ENCODE measurements at places on chromosomes 6 and 20.

- no peaks in the 10 kb centered on the region for H3K27me3 ChIP-seq
- no peaks in the 10 kb centered on the region for H3K36me3 ChIP-seq
- DNase-seq: no peak
Measured at GRCh38 chr20:61723529-61724257, 342.0 kb downstream of the TAF4 start.

- H3K27me3 ChIP-seq: no peaks in the 10 kb centered on the region
- no peak overlapping the region for H3K27ac ChIP-seq
- no peak overlapping the region for H3K4me3 ChIP-seq
- H3K36me3 ChIP-seq: no peaks in the 10 kb centered on the region
Measured at GRCh38 chr20:51712501-51713212, 55.5 kb downstream of the ATP9A start.

DNA sequence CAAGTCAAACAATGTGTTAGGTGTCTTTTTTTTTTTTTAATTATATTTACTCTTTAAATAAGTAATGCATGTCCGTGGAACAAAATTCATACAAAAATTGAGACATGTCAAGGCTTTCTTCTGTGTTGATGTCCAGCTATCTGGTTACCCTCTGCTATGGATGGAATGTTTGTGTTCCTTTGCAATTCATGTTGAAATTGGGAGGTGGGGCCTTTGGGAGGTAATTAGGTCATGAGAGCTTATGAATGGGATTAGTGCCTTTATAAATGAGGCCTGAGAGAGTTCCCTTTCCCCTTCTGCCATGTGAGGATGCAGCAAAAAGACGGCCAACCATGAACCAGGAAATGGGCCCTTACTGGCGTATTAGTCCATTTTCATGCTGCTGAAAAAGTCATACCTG lies 83.1 kb upstream of the KCNG1 start:
- H3K4me3 ChIP-seq: no peak overlapping the region
- H3K36me3 ChIP-seq: no peaks in the 10 kb centered on the region

- H3K4me1 ChIP-seq: no peaks in the 10 kb centered on the region
- DNase-seq: no peak
- no peaks in the 10 kb centered on the region for H3K27me3 ChIP-seq
- H3K36me3 ChIP-seq: no peaks in the 10 kb centered on the region
- H3K4me3 ChIP-seq: no peak within 1 kb of the TSS
Measured at GRCh38 chr20:257419-257818, at the start of gene DEFB132. TSS of gene DEFB132 (plus strand) at chr20:257724. CDS start at chr20:257779, 55 bp downstream.

DNA sequence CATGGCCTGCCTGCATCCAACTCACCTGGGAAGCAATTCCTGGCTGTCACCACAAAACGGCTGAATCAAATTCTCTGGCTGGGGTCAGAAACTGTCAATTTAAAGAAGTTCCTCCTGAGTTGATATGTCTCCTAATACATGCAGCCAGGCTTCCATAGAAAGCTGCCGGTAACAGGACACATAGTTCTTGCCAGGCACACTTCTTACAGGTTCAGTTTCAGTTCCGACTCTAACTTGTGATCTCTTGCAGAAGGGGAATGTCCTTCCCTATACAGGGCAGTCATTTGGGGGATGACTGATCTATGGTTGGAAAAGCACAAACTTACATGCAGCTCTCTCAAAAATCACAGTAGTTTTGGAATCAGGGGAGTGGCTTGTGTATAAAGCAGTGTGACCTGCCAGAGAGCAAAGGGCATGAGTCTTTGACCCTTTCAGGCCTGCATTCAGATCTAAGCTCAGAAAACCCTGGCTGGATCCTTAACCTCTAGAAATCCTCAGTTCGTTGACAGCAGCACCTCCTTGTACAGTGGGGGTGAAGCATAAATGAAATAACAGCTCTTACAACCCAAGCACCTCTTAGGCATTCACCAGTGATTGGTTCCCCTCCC lies 195.6 kb downstream of the SCP2D1 start:
- no peaks in the 10 kb centered on the region for H3K27me3 ChIP-seq
- no peak overlapping the region for H3K4me3 ChIP-seq
- H3K36me3 ChIP-seq: no peaks in the 10 kb centered on the region
- no peaks in the 10 kb centered on the region for H3K4me1 ChIP-seq

GRCh38 chr20:58778760-58779159 lies 71.9 kb downstream of the GNAS-AS1 start:
- no peak overlapping the region for H3K27ac ChIP-seq
- H3K4me3 ChIP-seq: no peak overlapping the region
- no peaks in the 10 kb centered on the region for H3K36me3 ChIP-seq
- no peaks in the 10 kb centered on the region for H3K4me1 ChIP-seq

DNA sequence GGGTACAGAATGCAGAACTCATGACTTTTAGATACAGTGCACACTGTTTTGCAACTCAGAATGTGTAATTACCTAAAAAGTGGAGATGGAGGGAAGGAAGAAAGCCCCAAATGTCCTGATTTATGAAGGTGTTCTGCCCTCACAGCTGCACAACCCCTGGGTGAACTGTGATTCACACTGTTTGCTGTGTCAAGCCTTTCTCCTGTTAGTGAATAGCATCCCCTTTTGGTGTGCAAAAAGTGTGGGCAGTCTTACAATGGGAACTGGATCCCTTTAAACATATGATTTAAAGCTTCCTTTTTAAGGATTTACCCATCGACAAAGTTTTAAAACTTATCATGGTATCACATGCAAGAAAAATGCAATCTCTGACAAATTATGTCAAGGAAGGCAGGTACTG lies 633.4 kb upstream of the EPHA7 start:
- no peaks in the 10 kb centered on the region for H3K4me1 ChIP-seq
- H3K36me3 ChIP-seq: no peaks in the 10 kb centered on the region
- DNase-seq: no peak
- no peak overlapping the region for H3K4me3 ChIP-seq
- H3K27ac ChIP-seq: no peak overlapping the region

GRCh38 chr20:34491226-34491931 lies 24.8 kb upstream of the DYNLRB1 start:
- H3K27me3 ChIP-seq: no peaks in the 10 kb centered on the region
- DNase-seq: no peak
- H3K36me3 ChIP-seq: peaks cover 36% of the 10 kb centered on the region
- no peak overlapping the region for H3K27ac ChIP-seq
- H3K4me3 ChIP-seq: no peak overlapping the region

GRCh38 chr20:54223285-54223684 lies 15.4 kb downstream of the PFDN4 start:
- no peak for DNase-seq
- H3K36me3 ChIP-seq: no peaks in the 10 kb centered on the region

DNA sequence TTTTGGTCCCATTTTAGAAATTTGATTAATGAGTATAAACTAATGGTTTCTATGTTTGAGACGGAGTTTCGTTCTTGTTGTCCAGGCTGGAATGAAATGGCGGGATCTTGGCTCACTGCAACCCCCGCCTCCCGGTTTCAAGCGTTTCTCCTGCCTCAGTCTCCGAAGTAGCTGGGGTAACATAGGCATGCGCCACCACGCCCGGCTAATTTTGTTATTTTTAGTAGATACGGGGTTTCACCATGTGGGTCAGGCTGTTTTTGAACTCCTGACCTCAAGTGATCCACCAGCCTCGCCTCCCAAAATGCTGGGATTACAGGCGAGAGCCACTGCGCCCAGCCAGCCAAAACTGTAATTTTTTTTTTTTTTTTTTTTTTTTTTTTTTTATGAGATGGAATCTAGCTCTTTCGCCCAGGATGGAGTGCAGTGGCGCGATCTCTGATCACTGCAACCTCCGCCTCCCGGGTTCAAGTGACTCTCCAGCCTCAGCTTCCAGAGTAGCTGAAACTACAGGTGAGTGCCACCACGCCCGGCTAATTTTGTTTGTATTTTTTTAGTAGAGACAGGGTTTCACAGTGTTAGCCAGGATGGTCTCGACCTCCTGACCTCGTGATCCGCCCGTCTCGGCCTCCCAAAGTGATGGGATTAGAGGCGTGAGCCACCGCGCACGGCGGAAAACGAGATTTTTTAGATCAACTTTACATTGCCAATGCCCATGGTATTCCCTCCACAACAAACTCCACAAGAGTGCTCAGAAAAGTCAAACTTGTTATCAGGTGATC lies 127.8 kb downstream of the HFE start:
- H3K36me3 ChIP-seq: no peaks in the 10 kb centered on the region
- peaks cover 4% of the 10 kb centered on the region for H3K4me1 ChIP-seq
- peak overlapping the region; percentile 41 for H3K4me3 ChIP-seq
- peak overlapping the region; percentile 80 for H3K27ac ChIP-seq
- DNase-seq: no peak
- no peaks in the 10 kb centered on the region for H3K27me3 ChIP-seq

DNA sequence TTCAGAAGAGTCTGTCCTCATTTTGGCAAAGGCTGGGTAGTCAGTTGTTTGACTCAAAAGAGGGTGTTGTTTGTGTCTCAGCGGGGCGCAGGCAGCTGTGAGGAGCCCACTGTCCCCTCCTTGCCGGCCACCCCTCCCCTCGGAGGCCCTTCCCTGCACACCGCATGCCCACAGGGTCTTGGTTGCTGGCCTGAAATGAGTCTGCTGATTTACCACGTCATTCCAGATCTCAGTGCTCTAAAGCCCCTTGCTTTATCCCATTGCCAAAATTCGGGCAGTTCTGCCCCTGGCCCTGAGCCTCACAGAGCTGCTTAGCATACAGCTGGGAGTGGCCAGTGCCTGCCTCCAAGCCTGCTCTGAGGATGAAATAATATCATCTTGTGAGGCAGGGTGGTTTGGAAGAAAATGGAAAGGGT lies 220.7 kb downstream of the UST start:
- no peaks in the 10 kb centered on the region for H3K27me3 ChIP-seq
- no peak overlapping the region for H3K27ac ChIP-seq
- peaks cover 2% of the 10 kb centered on the region for H3K4me1 ChIP-seq
- no peak for DNase-seq
- H3K4me3 ChIP-seq: no peak overlapping the region
- H3K36me3 ChIP-seq: no peaks in the 10 kb centered on the region

GRCh38 chr6:40523505-40524172 lies 63.5 kb downstream of the LRFN2 start:
- H3K4me1 ChIP-seq: no peaks in the 10 kb centered on the region
- H3K36me3 ChIP-seq: no peaks in the 10 kb centered on the region
- no peak overlapping the region for H3K4me3 ChIP-seq
- H3K27ac ChIP-seq: no peak overlapping the region

GRCh38 chr6:156131221-156131903 lies 645.8 kb upstream of the ARID1B start:
- no peak for DNase-seq
- H3K27ac ChIP-seq: no peak overlapping the region
- no peaks in the 10 kb centered on the region for H3K36me3 ChIP-seq
- H3K4me3 ChIP-seq: no peak overlapping the region

- no peak for DNase-seq
- H3K27me3 ChIP-seq: no peaks in the 10 kb centered on the region
- peaks cover 3% of the 10 kb centered on the region for H3K36me3 ChIP-seq
- H3K4me3 ChIP-seq: no peak overlapping the region
- no peaks in the 10 kb centered on the region for H3K4me1 ChIP-seq
Measured at GRCh38 chr6:24513602-24514001, 18.8 kb downstream of the ALDH5A1 start.

GRCh38 chr6:109284675-109285074 lies 97.6 kb downstream of the CD164 start:
- no peak for DNase-seq
- H3K4me3 ChIP-seq: no peak overlapping the region
- H3K27me3 ChIP-seq: no peaks in the 10 kb centered on the region

DNA sequence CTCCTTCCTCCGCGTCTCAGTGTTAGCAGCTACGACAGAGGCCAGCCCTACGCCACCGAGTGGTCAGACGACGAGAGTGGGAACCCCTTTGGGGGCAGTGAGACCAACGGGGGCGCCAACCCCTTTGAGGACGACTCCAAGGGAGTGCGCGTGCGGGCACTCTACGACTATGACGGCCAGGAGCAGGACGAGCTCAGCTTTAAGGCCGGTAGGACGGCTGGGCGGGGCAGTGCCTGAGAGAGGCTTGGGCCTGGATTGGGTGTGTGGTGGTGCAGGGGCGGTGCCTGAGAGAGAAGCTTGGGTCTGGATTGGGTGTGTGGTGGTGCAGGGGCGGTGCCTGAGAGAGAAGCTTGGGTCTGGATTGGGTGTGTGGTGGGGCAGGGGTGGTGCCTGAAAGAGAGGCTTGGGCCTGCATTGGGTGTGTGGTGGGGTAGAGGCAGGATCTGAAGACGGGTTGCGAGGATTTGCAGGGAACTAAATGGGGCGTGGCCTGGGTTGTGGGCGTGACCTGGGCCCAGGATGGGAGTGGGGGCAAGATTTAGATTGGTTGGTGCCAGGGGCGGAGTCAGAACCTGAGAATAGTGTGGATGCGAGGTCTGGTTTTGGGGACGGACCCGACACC lies 24.4 kb downstream of the SPDEF start:
- no peak overlapping the region for H3K27ac ChIP-seq
- no peak overlapping the region for H3K4me3 ChIP-seq
- peaks cover 4% of the 10 kb centered on the region for H3K4me1 ChIP-seq

GRCh38 chr20:46583411-46584214 lies 33.2 kb upstream of the OCSTAMP start:
- no peaks in the 10 kb centered on the region for H3K27me3 ChIP-seq
- no peaks in the 10 kb centered on the region for H3K36me3 ChIP-seq
- no peak overlapping the region for H3K27ac ChIP-seq
- no peaks in the 10 kb centered on the region for H3K4me1 ChIP-seq
- H3K4me3 ChIP-seq: no peak overlapping the region
- no peak for DNase-seq

DNA sequence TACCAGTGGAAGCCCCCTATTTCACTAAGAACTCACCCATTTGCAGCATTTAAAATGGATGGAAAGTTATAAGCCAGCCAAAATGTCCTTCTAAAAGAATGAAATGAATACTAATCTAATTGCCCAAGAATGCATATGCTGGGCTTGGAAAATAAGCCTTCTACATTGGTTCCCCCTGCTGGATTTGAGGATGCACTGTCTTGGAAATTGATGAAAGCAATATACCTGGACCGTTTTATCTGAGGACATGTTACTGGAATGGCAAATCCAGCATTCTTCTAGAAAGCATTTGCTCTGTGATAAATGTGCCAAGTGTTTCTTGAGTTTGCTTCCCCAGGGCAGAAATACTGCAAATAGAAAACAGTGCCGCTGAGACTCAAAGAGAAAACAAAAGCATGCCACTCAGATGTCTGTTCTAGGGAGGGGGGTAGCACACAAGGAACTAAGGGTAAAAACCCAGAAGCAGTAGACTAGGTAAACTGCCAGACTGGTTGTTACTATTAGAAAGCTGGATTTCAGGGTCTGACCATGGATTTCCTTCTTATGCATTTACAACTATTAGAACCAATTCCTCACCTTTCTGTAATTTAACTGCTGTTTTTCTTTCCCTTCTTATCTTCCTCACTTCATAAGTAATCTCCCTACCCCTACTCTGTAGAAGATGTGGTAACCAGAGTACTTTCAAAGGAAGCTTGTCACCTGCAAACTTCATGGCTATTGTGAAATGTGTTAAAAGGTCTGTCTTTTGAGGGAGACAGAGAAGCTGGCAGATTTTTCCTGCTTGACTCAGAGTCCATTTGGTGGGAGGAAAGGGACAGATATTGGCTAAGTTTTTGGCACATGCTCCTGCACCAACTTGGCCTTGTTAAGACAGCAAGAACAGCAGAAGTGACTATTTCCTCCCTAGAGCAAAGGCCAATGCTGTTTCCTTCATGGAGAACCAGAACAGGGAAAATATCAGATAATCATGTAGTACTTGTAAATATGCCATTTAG lies 642.6 kb downstream of the KIF16B start:
- H3K36me3 ChIP-seq: no peaks in the 10 kb centered on the region
- no peaks in the 10 kb centered on the region for H3K4me1 ChIP-seq
- no peak for DNase-seq
- H3K27me3 ChIP-seq: no peaks in the 10 kb centered on the region

GRCh38 chr20:48226642-48227041 lies 441.4 kb upstream of the SULF2 start:
- no peak overlapping the region for H3K27ac ChIP-seq
- no peak overlapping the region for H3K4me3 ChIP-seq
- H3K36me3 ChIP-seq: no peaks in the 10 kb centered on the region
- peaks cover 6% of the 10 kb centered on the region for H3K27me3 ChIP-seq
- no peak for DNase-seq
